Activated T-cell treated with anti-CD3 and anti-CD28 coated beads for 4 hours (primary cell): ENCODE measurements at places on chromosomes 7 and 10.

DNA sequence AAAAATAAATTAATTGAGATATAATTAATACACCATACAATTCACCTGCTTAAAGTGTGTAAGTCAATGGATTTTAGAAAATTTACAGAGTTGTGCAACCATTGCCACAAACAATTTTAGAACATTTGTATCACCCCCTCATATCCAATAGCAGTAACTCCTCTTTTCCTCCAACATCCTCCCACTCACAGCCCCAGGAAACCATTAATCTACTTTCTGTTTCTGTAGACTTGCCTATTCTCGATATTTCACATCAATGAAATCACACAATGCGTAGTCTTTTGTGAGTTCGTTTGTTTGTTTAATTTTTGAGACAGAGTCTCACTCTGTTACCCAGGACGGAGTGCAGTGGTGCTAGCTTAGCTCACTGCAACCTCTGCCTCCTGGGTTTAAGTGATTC is 13.7 kb upstream of the HERC4 start:
- no peak for DNase-seq

DNA sequence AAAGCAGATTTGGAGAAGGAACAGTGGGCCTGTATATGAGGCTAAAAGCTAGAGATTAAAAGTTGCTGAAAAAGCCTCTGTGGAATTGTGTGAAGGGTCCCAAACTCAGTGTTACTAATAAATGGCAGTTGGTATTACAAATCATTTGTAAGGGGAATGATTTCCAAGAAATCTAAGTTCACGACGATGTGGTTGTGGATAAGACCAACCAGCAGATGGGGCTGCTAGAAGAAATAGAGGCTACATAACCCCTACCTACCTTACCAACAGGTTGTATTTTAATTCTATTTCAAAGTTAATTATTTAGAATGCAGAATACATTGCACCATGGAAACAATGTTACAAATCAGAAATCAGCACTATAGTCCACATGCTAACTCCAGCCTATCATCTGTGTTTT is 377.1 kb downstream of the HPSE2 start:
- DNase-seq, result no peak

GRCh38 chr7:82985144-82985802 is 177.4 kb downstream of the PCLO start:
- no peak for DNase-seq

GRCh38 chr10:122329416-122329815 is 45.1 kb upstream of the PLEKHA1 start:
- no peak for DNase-seq
